ENCODE measurements at places on chromosomes 3 and 15.

DNA sequence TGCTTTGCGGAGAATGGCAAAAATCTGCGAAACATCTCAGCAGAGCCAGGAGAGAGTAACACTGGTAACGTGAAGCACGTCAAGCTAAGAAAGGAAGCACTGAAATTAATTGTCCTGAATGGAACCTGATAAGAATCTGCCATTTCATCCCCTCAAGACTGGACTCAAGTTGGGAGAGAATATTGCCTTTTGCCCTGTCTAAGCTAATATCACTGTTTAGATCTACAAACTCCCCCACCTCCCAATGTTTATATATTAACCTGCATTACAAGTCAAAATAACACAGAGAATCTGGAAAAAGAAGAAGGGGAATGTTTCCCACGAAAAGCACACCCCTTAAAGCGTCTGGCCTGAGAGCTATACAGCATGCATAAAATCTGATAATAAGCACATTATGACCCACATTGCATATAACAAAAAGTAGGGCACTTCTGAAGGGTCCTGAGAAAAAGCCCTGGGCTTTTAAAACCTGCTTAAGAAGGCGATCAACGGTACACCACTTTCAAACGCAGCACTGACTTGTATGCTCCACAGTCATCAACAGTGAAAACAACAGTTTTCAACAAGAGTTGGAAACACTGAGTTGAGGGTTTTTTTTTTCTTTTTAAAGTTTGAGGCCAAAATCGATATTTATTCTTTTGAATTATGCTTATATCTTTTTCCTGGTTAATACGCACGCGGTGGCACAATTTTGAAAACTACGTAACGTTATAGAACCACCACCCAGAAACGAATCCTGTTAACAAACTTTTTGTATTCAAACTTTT is 1.4 kb upstream of the KAT2B start:
- peaks cover 12% of the 10 kb centered on the region for H3K4me1 ChIP-seq
- peak overlapping the region; percentile 62 for H3K27ac ChIP-seq
- H3K27me3 ChIP-seq: peaks cover 12% of the 10 kb centered on the region
- H3K4me3 ChIP-seq: peak overlapping the region; percentile 82

DNA sequence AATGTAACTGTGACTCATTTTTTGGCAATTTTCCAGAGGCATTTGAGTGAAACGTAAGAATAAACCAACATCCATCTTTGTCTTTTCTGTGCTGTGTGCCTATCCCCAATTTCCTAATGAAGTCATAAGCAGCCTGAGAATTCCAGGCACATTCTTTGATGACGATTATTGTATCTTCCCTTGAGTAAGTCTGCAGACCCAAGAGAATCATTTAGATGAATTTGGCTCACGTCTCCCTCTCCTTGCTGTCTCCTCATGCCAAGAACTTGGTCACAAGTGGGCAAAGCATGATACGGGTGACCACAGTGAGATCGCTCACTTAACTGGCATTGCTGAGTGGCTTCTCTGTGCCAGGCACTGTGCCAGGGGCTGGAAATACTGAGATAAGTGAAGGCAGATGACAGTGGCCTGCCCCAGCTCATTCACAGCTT is 384.5 kb upstream of the IL12A start:
- H3K4me1 ChIP-seq: no peaks in the 10 kb centered on the region
- no peak overlapping the region for H3K4me3 ChIP-seq
- peaks cover 1% of the 10 kb centered on the region for H3K27me3 ChIP-seq
- H3K36me3 ChIP-seq: peaks cover 5% of the 10 kb centered on the region

GRCh38 chr3:196063049-196063448 is 18.8 kb downstream of the TFRC start:
- H3K27ac ChIP-seq: no peak overlapping the region
- H3K4me1 ChIP-seq: no peaks in the 10 kb centered on the region
- no peaks in the 10 kb centered on the region for H3K27me3 ChIP-seq
- no peaks in the 10 kb centered on the region for H3K36me3 ChIP-seq
- no peak for DNase-seq

DNA sequence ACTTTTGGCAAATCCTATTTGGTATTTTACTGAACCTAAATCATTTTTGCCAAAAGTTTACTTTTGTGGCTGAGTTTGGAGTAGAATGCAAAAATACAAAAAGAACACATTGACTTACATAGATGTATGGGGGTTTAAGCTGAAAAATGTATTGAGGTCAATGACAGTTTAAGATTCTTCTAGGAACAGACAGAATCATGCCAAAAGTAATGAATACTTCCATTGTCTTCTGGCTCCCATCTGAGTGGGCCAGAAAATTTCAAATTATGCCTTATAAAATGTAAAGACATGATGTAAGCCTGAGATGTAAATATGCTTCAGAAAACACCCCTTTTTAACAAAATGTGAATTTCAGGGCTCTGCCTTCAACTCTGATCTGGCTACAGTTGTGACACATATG is 375.1 kb upstream of the DPH6 start:
- H3K27me3 ChIP-seq: peaks cover 2% of the 10 kb centered on the region
- no peak for DNase-seq
- peaks cover 3% of the 10 kb centered on the region for H3K4me1 ChIP-seq
- no peak overlapping the region for H3K4me3 ChIP-seq

GRCh38 chr3:113018536-113019181 is 27.9 kb downstream of the GTPBP8 start:
- H3K4me3 ChIP-seq: peak overlapping the region; percentile 96
- peaks cover under 1% of the 10 kb centered on the region for H3K36me3 ChIP-seq
- peaks cover 12% of the 10 kb centered on the region for H3K4me1 ChIP-seq
- no peak for DNase-seq

DNA sequence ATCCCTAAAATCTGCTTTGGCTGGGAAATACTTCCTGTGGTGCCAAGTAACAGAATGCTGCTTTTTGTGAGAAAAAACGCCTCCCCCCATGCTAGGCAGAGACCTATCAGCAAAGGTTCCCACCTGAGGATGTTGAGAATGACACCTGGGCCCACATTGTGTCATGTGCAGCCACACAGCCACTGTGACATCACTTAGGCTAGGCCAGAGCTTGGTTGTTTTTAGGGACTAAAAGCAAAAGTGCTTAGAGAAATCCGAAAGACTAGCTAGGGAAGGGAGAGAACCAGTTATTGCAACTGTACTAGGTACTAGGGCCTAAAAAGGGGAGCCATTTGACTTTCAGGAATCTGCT is 6.2 kb downstream of the ZDHHC3 start:
- H3K4me3 ChIP-seq: no peak overlapping the region
- H3K27me3 ChIP-seq: no peaks in the 10 kb centered on the region
- peaks cover 6% of the 10 kb centered on the region for H3K4me1 ChIP-seq
